ENCODE measurements at places on chromosomes 7 and 10. TPM values are rescaled to one million over a fixed set of nuclear protein-coding genes. Genes with fewer than 3 reads are reported as not detected.

DNA sequence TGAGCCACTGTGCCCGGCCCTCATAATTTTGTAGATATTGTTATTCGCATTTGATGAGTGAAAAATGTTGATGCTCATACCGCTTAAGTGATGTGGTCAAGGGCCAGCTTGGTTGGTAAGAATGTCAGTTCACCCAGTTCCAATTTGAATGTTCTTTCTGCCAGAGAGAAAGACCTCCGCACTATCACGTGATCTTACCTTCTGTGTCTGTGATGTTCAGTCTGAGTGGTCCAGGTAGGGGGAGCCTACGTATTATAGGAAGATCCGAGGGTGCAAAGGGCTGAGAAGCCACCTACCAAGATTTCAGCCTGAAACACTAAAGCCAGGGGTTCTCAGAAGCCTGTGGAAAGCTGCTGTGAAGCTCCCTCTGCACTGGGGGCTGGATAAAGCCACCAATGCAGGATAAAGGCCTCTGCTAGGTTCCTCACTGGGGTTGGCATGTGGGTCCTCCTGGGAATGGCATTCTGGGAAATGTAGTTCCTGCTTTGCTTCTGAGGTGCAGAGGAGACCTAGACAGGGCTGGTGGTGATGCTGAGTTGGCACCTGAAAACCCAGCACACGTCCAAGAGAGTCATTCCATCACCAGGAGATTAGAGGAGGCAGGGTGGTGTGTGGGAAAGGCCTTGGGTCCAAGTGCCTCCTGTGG lies 64.7 kb upstream of the AOAH start:
- no peak for DNase-seq

DNA sequence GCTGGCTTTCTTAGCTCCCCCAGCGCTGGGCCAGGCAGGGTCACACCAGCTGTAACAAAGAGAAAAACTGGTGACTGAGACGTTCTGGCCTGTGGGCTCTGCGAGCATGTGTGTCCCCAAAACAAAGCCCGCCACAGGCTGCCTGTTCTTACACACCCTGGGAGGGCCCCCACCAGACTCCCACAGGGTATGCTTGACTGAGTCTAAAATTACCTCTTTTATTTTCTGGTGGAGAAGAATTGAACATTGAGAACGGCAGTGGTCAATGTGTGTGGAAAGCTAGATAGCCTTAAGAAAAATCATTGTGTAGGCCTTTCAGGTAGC lies 808 bp downstream of the C10orf71 start:
- no peak for DNase-seq

DNA sequence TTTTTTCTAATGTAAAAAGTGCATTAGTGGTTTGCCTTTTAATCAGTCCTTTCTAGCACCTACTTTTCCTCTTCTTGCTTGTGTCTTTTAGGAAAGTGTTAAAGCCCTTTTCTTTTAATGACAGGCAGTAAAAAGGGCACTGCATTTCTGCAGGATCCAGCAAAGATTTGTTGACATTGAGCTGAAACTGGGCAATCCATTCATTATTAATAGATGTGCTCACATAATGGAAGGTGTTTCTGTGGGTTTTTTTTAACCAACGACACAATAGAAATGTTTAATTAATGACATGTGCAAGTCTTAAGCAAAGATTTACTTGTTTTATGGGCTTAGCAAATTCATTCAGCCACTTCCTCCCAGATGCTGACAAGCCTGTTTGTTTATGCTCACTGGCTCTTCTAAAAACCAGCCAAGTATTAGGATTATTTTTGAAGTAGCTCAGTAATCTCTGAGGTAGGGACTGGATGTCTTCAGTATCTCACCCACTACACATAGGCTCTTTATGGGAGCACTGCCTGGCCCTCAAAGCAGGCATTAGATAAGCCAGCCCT lies 1201.1 kb downstream of the SORCS1 start:
- no peak for DNase-seq

- no peak for DNase-seq
These were observed 58.7 kb downstream of the AOC1 start for GRCh38 chr7:150910996-150911422.

GRCh38 chr10:50260791-50261281 lies 9.5 kb upstream of the ASAH2 start:
- no peak for DNase-seq

- no peak for DNase-seq
These were observed 12.0 kb downstream of the EEPD1 start for GRCh38 chr7:36165059-36165458.

Gene PLCE1
- 4.9 TPM for total RNA-seq

All from posterior vena cava (tissue), 2 donors.